ENCODE measurements at places on chromosomes 5 and 9. TPM values are rescaled to one million over a fixed set of nuclear protein-coding genes. Genes with fewer than 3 reads are reported as not detected.

Gene PCDHGB3
- total RNA-seq: 5.1 TPM

Gene LCN12
- not detected for total RNA-seq

Gene PCDHB5
- 3.3 TPM for total RNA-seq

Gene C9orf43
- 0.16 TPM for total RNA-seq

Gene C6
- total RNA-seq: 0.16 TPM

Gene OTP
- total RNA-seq: not detected

Gene S1PR3
- total RNA-seq: 14.2 TPM

Gene ATP10B
- total RNA-seq: not detected

Gene GABRB2
- not detected for total RNA-seq

Gene CCDC192
- not detected for total RNA-seq

Gene MRRF
- total RNA-seq: 26.5 TPM

Gene PCDHB16
- total RNA-seq: 2.1 TPM

Gene TCOF1
- 6.1 TPM for total RNA-seq

Gene ENTREP1
- total RNA-seq: under 0.01 TPM

Gene TAL2
- total RNA-seq: not detected

Gene IRX4
- not detected for total RNA-seq

Gene ISOC1
- 9.9 TPM for total RNA-seq

Gene PCDHGA2
- 4.9 TPM for total RNA-seq

Gene PHF24
- 0.16 TPM for total RNA-seq

Gene SVEP1
- total RNA-seq: 62.5 TPM

Gene NME5
- total RNA-seq: 2.7 TPM

Gene NDST1
- 22.2 TPM for total RNA-seq

Gene NUTM2F
- total RNA-seq: not detected

Gene RECK
- 42.3 TPM for total RNA-seq

Gene NRARP
- total RNA-seq: 0.16 TPM

Gene PTGS1
- total RNA-seq: 18.6 TPM

Gene GFRA3
- not detected for total RNA-seq

Gene SPARC
- 832 TPM for total RNA-seq

Gene TMEM174
- not detected for total RNA-seq

Gene ZNF367
- 0.09 TPM for total RNA-seq

Gene STPG3
- not detected for total RNA-seq

Gene DCAF10
- 11.5 TPM for total RNA-seq

Gene WDR38
- not detected for total RNA-seq

Gene CDX1
- not detected for total RNA-seq

Gene TXNDC8
- total RNA-seq: not detected

Gene SHC3
- total RNA-seq: 20.9 TPM

Gene CCDC152
- 0.09 TPM for total RNA-seq

Gene FOXD4L3
- total RNA-seq: not detected

Gene PCDHGA6
- total RNA-seq: 3.9 TPM

Gene LHX6
- total RNA-seq: not detected

Gene NR3C1
- total RNA-seq: 63.2 TPM

Gene MOB3B
- 0.16 TPM for total RNA-seq

Gene CD274
- total RNA-seq: 1.6 TPM

Gene LAMC3
- total RNA-seq: 0.09 TPM

Gene TMEM232
- total RNA-seq: 6.3 TPM

Gene STOML2
- 123 TPM for total RNA-seq

Gene KIF12
- not detected for total RNA-seq

Gene PRRX2
- 21.5 TPM for total RNA-seq

Gene TLX3
- not detected for total RNA-seq

Gene TIMD4
- not detected for total RNA-seq

Gene ZNG1A
- 29.6 TPM for total RNA-seq

Gene DELE1
- total RNA-seq: 33.1 TPM

Gene FAXDC2
- total RNA-seq: 18.4 TPM

Gene LTC4S
- total RNA-seq: 1.3 TPM

Gene DMGDH
- 5.1 TPM for total RNA-seq

Gene CA9
- total RNA-seq: 0.86 TPM

Gene TSTD2
- total RNA-seq: 17.6 TPM

Data from bronchial smooth muscle cell (primary cell).